HFFc6 (cell line): ENCODE measurements at places on chromosomes 11 and 22. TPM values are rescaled to one million over a fixed set of nuclear protein-coding genes. Genes with fewer than 3 reads are reported as not detected.

- no peak for DNase-seq
These were observed 384.7 kb downstream of the DCDC1 start for GRCh38 chr11:30984827-30985226.

GRCh38 chr22:50048836-50049235 lies 9.3 kb downstream of the TTLL8 start:
- no peak for DNase-seq

GRCh38 chr11:95451682-95452081 lies 220.7 kb upstream of the SESN3 start:
- DNase-seq, result no peak

DNA sequence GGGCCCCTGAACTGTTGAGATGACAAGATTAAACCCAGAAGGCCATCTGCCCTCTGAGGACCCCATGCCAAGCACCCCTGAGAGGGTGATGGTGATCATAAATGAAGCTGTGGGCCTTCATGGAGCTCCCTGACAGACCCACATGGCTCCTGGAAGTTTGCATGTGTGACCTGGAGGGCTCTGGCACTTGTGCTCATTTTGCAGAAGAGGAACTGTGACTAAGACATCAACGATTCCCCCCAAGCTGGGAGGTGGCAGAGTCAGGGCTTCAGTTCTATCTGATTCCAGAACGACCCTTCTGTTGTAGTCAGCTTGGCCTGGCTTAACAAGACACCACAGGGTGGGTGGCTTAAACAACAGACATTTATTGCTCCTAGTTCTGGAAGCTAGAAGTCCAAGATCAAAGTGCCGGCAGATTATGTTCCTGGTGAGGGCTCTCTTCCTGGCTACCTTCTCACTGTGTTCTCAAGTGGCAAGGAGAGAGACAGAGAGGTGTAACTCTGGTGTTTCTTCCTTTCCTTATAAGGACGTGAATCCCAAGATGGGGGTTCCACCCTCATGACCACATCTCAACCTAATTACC lies 46.4 kb upstream of the CD82 start:
- DNase-seq, result no peak

FGF19 gene
- not detected in 3 replicates for total RNA-seq
